Activated CD8-positive, alpha-beta memory T cell treated with anti-CD3 and anti-CD28 coated beads for 1 hour (primary cell): ENCODE measurements at places on chromosomes 1 and 21.

DNA sequence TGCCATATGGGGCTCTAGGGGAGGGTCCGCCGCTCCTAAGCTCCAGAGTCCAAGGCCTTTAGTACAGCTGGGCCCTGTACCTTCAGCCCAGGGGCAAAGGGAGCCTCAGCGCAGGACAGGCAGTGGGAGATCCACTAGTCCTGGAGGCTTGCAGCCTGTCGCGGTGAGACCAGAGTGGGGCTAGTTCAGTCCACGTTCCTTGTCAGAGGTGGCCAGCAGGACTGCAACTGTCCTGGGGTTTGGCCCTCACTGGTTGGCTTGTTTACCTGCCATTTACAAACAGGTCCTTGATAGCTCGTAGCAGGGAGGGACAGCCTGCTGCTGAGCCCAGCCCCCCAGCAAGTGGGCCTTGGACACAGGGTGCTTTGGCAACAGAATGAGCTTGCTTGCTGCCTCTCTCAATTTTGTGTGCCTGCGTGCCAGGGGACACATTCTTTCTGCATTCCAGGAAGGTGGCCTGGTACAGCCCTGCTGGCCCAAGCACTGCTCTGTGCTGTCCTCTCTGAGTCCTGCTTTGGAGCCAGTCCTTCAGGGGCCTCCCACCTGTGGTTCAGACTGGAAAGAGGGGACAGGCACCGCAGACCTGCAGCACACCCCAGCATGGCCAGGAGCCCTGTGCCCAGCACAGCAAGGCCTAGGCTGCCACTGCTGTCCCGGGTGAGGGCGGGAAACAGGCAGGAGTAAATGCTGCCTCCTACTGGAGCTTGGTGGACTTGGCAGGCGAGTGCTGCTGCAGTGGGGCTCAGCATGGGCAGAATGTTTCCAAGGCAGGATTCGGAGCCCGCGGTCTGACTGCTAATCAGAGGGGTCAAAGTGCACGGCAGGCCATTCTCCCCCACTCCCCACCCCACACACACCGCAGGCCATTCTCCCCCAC, 15.2 kb downstream of the H6PD start:
- DNase-seq = no peak

GRCh38 chr1:20987831-20988825, 188.6 kb downstream of the EIF4G3 start:
- DNase-seq = no peak

GRCh38 chr1:236880209-236880608, 85.1 kb downstream of the MTR start:
- DNase-seq = no peak

DNA sequence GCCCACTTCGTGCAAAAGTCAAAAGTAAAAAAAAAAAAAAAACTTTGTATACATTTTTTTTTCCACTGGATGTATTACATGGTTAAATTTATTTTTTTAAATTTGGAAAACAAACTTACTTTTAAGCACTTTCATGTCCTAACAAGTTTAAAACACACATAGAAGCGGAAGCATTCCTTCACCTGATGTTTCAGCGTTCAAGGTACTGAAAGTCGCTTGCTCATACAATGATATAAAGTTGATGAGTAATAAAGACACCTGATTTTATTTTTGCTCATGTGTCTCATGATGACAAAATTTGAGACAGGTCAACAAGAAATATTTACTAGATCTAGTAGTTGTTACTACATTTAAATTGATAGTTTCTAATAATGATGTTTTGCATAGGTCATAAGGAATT, 35.5 kb downstream of the ADAMTS1 start:
- DNase-seq = no peak

DNA sequence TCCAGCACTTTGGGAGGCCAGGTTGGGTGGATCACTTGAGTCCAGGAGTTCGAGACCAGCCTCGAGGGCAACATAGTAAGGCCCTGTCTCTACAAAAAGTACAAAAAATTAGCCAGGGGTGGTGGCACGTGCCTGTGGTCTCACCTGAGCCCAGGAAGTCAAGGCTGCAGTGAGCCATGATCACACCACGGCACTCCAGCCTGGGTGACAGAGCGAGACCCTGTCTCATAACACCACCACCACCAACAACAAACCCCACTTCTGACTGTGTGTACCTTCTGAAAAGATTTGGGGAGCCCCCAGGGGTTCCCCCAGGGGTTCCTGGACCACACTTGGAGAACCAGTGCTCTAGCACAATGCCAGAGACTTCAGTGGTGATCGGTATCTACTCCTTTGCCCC, 29.9 kb downstream of the NUAK2 start:
- no peak for DNase-seq

- no peak for DNase-seq
These were observed 228.8 kb downstream of the HHAT start for GRCh38 chr1:210557426-210558077.

DNA sequence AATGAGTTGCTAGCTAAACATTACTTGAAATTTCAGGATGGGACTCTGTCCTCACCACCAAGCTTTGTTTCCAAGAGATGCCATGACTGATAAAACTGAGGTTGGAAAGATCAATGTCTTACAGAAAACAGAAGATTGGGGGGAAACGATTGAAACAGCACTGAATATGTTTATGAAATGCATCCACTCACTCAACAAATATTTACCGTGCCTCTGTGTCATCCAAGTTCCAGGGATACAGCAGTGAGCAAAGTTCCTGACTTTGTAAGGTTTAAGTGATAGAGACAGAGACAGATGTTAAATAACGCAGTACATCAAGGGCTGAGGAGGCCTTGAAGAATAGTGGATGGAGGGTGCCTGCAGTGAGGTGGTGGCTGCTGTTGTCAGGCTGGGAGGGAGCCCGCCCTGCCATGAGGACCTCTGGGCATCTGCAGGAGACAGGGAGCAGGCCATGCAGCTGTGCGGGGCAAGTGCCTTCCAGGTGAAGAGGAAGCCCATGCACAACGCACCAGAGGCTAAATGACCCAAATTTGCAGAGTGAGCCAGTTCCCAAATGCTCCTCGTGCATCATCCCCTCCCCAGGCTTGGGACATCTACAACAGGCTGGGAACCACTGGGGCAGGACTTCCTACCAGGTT, 108.0 kb downstream of the HLCS start:
- DNase-seq = no peak

- DNase-seq = no peak
These were observed 2.3 kb downstream of the DNALI1 start for GRCh38 chr1:37559080-37559479.

- DNase-seq = no peak
These were observed 167.6 kb downstream of the RHOU start for GRCh38 chr1:228902781-228903433.

DNA sequence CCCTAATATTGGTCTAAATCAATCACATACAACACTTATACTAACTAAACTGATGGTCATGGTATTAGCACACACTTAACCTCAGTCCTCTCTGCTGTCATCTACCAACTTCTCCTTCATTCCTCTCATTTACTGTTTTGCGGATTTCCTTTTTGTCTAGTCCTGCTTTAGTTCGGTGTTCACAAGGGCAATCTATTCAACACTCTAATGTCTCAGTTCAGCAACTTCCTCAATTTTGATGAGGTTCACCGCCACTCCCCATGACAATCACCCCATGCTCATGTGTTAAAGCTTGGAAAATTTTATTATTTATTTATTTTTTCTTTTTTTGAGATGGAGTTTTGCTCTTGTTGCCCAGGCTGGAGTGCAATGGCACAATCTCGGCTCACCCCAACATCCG, 301.1 kb downstream of the PTPRC start:
- no peak for DNase-seq

GRCh38 chr21:42401154-42401553, 2.5 kb upstream of the UBASH3A start:
- DNase-seq = no peak

- DNase-seq = no peak
These were observed 2.3 kb downstream of the SLC2A5 start for GRCh38 chr1:9066945-9067807.

GRCh38 chr1:244159646-244160045, 108.6 kb downstream of the ZBTB18 start:
- DNase-seq = no peak

- no peak for DNase-seq
These were observed 2.7 kb downstream of the DCST2 start for GRCh38 chr1:155030899-155031298.

DNA sequence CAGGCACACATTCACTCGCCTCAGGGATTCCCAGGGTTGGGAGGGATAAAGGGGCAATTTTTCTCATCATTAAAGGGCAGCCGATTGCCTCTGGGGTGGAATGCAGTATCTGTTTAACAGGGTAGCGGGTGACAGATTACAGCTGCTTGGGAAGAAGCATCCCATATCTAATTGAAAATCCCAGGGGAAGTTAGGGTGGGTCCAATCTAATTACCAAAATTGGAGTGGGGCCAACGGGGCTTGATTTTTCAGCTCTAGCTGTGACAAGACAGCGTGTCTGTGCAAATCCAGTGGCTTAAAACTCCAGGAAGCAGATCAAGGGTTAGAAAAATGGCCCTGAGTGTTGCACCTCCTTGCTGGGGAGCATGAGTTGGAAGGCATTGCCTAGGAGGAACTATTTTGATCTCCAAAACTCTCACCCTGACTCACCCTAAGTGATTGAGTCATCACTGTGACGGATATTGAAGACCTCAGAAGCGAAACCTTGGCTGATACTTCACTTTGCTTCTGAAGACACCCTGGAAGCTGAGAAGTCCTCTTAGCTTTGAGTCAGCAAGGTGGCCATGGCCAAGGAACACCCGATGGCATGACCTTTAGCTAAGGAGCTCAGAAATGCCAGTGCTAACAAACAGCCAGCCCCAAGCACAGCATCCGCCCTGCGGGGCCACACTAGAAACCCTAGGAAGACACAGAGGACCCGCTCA, 46.0 kb downstream of the GRHL3 start:
- no peak for DNase-seq

DNA sequence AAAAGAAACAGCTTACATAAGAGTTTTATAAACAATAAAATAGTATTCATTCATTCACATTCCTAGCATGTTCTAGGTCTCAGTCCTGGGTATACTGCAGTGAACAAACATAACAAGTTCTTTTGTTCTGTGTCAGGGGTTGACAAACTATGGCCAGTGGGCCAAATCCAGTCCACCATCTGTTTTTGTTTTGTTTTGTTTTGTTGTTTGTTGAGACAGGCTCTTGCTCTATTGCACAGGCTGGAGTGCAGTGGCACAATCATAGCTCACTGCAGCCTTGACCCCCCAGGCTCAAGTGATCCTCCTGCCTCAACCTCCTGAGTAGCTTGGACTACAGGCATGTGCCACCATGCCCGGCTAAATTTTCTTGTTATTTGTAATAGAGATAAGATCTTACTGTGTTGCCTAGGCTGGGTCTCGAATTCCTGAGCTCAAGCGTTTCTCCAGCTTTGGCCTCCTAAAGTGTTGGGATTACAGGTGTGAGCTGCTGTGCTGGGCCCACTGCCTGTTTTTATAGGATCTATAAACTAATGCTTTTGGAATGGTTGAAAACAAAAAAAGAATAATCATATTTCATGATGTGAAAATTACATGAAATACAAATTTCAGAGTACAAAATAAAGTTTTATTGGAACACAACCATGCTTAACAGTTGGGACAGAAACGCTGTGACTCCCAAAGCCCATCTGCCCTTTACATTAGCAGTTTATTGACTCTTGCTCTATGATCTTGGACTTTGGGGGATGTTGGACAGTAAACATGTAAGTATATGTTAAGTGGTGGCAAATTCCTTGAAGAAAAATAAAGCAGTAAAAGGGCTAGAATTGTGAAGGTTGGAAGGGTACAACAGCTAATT, 17.9 kb downstream of the CAPZA1 start:
- no peak for DNase-seq

DNA sequence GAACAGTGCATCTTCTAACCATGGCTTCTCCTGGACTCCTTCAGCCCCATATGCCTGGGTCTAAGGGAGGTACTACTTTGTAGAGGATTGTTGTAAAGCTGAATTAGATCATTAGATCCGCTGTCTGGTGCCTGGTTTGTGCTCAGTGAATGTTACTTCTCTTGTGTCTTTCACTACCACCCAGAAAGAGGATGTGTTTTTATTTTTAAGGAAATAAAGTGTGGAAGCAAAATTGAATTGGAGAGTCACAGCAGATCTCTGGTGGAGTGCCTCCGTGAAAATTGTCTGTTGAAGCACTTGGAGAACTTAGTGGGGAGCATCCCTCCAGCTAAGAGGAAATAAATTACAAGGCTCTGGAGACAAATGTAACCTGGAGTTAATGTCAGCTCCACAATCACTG, 101.8 kb upstream of the ARTN start:
- DNase-seq = no peak

DNA sequence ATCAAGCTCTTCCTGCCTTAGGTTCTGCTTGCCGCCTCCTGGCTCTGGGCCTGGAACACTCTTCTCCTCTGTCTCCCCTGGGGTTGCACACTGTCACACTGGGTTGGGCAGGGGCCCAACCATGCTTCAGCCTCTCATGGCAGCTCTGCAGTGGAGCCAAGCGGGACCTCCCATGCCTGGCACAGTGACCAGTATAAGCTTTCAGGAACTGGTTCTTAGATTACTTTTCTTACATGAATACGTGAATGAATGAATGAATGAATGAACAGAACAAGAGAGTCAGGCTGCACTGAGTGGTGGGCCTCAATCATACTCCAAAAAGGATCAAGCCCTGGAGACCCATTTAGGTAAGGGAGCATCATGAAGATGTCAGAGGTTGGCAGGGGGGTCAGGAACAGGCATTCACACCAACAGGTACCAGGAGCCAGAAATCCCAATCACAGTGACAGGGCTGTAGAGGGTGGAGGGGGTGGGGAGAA, 30.8 kb upstream of the TMEM125 start:
- no peak for DNase-seq

DNA sequence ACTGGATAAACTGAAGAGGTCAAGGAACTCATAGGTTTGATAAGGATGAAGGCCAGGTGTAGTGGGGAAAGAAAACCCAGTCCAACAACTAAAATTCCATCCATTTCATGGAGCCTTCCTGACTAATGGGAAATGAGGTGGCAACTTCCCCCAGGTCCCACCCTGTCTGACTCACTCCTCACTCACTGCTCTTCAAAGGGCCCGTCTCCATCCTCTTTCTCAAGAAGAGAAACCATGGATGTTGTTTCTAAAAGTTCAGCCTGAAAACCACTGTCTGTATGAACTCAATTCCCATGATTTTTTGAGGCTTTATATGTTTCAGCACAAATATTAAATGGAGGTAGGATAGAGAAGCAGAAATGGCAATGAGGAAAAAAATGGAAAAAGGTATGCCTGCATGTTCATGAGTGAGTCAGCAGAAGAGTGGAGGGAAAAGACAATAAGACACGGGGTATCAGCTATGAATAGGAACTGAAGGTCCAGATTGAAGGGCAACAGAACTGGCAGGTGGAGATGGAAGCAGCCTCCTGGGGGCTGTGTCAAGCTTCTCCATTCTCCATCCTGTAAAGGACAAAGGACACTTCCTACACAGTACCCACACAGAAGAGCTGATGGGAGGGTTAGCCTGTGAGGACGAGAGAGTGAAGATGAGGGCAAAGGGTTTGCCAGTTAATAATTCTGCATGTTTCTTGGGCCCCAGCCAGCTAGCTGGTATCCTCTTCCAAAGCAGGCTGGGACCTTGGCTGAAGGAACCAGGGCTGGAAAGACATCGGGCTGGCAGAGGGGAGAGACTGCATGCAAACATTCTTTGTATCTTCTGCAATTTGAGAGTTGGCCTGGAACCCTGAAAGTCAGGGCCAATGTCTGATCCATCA, 5.5 kb upstream of the ELOVL1 start:
- DNase-seq = no peak

- no peak for DNase-seq
These were observed 68.3 kb downstream of the SSBP3 start for GRCh38 chr1:54337928-54338327.
